ENCODE measurements at places on chromosomes 11 and 22.
A peak's percentile ranks its signal among the peaks of the same experiment; 100 is the strongest.

DNA sequence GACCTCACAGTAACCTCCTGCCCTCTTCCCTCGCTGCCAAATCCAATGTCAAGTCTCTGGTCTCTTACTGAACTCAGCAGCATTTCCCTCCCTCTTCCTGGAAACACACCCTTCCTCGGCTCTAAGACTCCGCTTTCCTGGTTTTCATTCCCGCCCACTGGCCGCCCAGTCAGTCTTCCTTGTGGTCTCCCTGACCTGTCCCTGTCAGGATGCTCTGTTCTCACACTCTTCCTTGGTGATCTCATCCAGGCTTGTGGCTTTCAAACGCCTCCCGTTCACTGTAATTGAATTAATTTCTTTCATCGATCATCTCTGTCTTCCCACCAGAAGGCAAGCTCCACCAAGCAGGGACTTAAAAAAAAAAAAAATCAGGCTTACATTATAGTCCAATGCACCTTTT lies 33.5 kb downstream of the MYO18B start:
- DNase-seq: no peak

GRCh38 chr22:19483481-19484244 lies 3.9 kb downstream of the CDC45 start:
- no peak for DNase-seq

DNA sequence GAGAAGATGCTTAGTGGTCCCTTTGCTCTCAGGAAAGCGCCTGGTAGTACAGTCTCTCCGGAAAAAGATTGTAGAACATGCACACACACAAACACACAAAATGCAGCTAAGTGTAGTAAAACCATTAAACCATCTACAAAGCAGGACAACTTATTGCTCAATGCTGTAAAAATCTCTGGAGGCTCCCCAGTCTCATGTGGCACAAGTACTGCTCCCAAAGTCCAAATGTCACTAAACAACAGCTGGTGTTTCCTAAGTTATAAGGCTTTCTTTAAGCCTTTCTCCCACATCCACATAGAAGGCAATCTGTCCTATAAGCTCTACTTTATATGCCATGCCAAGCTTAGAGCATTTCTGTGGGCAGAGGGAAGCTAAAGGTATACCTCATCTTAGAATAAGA lies 32.9 kb downstream of the CDON start:
- no peak for DNase-seq

- DNase-seq: no peak
Measured at GRCh38 chr11:119427279-119427678, 4.3 kb upstream of the THY1 start.

GRCh38 chr11:131481303-131481702 lies 110.9 kb downstream of the NTM start:
- no peak for DNase-seq

DNA sequence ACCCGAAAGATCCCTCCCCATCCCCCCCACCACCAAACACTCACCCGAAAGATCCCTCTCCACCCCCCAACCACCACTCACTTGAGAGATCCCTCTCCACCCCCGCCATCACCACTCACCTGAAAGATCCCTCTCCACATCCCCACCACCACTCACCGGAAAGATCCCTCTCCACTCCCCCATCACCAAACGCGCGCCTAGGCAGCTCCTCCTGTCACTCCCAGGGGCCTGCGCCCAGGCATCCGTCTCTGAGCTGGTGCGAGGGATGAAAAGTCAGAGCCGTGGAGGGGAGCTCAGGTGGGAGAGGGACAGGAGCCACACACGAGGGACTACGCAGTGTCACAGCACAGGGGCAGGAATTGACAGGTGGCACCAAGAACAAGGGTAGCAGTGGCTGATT lies 11.5 kb downstream of the KIAA0930 start:
- DNase-seq: no peak

- peak; percentile 46 for DNase-seq
Measured at GRCh38 chr11:125903711-125904659, at the start of gene DDX25. TSS of gene DDX25 (plus strand) at chr11:125904508. CDS start at chr11:125904518, 10 bp downstream.

GRCh38 chr11:113603277-113604059 lies 102.6 kb downstream of the TMPRSS5 start:
- DNase-seq: peak; percentile 80

GRCh38 chr22:46175631-46176030 lies 25.3 kb downstream of the PPARA start:
- no peak for DNase-seq

DNA sequence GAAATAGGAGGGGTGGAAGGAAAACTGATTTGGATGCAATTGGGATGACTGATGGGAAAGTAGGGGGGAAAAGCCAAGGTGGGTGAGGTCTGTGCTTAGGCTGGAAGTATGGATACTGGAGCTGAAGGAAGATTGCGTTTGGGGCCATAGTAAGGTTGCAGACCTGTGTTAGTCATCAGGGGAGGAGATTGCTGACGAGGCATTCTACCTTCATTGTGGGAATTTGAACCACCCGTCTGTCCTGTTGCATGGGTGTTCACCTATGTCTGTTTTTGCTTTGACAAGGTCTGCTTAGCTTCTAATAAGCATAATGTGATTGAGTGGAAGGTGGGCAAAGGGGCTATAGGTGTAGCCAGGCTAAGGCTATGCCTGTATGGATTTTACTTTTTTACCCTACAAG lies 323.8 kb downstream of the BLID start:
- no peak for DNase-seq

DNA sequence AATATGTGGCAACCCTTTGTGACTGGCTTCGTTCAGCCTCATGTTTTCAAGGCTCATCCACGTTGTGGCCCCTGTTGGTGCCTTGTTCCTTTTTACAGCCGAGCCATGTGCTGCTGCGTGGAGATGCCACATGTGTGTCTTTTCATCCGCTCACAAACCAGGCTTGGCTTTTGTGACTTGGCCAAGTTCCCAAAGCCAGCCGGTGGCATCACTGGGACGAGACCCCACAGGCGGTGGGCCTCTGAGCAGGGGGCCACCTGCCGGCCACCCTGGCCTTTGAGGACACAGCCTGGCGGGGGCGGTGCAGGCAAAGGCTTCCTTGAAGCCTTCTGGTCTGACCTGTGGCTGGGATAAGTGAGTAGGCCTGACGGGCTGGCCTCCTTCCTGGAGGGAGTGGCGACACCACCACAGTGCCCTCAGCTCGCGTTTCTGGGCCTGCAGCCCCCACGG lies 10.5 kb downstream of the GRK2 start:
- no peak for DNase-seq

DNA sequence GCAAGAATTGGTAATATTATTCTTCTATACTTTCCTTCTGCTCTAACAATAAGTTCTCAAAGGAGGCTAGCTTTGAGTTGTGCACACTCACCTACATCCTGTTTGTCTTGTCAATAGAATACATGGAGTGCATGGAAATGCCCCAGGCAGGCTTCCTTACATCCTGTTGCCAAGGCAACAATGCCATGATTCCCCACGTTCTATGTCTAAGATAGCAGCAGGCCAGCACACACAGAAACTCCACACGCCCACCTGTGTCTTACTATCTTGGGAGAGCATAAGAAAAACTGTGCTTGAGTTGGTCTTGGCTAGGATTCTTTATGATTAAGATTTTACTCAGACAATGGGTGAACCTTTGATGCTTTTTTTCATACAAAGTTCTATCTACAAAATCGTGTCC lies 379.2 kb downstream of the AASDHPPT start:
- DNase-seq: no peak

DNA sequence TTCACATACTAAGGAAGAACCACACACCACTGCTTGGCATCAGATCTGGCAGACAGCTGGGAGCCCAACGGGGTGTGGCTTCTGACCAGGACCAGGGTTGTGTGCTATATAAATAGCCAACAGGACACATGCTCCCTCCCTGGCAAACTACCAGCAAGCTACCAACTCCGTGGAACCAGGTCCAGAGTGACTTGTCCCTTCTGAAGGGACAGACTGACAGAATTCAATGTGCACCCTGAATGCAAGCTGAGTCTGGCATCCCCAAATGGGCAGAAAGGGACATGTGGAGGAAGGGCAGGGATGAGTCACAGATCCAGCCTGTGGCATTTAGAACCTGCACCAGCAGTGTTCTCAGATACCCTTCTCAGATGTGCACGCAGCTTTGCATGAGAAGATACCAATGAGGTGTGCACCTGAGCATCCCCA lies 92.9 kb downstream of the MICAL3 start:
- DNase-seq: no peak

DNA sequence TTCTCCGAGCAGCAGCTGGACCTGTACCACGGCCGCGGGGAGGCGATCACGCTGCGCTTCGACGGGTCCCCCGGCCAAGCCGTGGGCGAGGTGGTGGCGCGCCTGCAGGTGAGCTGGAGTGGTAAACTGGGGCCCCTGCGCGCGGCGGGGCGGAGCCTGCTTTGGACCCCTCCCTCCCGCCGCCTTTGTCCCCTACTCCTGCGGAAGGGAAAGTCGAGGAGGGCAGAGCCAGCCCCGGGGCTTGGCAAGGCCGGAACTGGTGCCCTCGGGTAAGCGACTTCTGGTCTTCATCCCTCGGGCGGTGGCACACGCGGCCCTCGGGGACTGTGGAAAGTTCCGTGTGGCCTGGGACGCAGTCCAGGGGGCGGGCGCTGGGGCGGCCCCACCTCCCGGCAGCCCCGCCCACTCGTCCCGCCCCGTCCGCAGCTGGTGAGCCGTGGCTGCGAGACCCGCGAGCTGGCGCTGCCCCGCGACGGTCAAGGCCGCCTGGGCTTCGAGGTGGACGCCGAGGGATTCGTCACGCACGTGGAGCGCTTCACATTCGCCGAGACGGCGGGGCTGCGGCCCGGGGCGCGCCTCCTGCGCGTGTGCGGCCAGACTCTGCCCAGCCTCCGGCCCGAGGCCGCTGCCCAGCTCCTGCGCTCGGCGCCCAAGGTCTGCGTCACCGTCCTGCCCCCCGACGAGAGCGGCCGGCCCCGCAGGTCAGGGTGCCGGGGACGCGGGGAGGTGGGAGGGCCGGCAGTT lies 9.2 kb downstream of the SIPA1 start:
- DNase-seq: peak; percentile 40

DNA sequence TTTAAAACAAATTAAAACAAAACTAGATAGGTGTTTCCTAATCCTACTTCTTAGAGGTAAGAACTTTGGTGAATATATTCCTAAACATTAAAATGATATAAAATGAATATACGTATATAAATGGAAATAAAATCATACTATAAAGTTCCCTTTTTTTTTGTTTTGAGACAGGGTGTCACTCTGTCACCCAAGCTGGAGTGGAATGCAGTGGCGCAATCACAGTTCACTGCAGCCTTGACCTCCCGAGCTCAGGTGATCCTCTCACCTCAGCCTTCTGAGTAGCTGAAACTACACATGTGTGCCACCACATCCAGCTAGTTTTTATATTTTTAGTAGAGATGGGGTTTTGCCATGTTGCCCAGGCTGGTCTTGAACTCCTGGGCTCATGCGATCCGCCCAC lies 44.9 kb downstream of the NPAT start:
- DNase-seq: no peak

DNA sequence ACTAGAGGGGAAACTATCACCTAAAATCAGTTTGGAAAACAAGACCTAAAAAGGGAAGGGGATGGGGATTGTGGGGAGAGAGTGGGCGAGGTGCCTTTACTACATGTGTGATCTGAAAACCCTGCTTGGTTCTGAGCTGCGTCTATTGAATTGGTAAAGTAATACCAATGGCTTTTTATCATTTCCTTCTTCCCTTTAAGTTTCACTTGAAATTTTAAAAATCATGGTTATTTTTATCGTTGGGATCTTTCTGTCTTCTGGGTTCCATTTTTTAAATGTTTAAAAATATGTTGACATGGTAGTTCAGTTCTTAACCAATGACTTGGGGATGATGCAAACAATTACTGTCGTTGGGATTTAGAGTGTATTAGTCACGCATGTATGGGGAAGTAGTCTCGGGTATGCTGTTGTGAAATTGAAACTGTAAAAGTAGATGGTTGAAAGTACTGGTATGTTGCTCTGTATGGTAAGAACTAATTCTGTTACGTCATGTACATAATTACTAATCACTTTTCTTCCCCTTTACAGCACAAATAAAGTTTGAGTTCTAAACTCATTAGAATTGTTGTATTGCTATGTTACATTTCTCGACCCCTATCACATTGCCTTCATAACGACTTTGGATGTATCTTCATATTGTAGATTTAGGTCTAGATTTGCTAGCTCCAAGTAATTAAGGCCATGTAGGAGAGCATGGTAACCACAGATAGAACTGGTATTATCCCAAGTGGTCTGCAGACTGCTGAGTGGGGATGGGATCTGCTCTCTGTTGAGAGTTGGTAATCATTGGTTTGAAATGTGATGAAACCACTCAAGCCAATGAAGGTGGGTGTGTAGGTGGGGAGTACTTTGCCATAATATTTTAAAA lies 3.6 kb downstream of the NEAT1 start:
- DNase-seq: no peak

- no peak for DNase-seq
Measured at GRCh38 chr11:69293819-69294505, at the start of gene MYEOV. TSS of gene MYEOV (plus strand) at chr11:69294155. CDS start at chr11:69295355, 1,200 bp downstream.

DNA sequence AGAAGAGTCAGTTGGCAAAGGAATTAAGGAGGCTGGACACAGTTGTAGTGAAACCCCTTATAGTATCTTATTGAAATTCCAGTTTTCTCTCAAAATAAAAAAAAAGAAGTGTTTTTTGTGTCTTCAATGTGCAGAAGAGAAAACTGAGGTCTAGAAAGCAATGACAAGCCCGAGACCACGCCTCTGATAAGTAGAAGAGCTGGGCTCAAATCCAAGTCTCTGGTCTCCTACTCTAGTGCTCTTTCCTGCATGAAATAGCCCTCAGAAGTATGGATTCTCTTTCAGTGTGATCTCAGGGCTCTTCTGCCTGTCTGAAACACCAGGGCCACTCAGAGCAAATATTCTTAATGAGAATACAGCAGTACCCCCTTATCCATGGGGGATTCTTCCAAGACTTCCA lies 200.9 kb downstream of the KIF18A start:
- DNase-seq: no peak

- no peak for DNase-seq
Measured at GRCh38 chr11:94574193-94574961, 7.2 kb downstream of the PIWIL4 start.

DNA sequence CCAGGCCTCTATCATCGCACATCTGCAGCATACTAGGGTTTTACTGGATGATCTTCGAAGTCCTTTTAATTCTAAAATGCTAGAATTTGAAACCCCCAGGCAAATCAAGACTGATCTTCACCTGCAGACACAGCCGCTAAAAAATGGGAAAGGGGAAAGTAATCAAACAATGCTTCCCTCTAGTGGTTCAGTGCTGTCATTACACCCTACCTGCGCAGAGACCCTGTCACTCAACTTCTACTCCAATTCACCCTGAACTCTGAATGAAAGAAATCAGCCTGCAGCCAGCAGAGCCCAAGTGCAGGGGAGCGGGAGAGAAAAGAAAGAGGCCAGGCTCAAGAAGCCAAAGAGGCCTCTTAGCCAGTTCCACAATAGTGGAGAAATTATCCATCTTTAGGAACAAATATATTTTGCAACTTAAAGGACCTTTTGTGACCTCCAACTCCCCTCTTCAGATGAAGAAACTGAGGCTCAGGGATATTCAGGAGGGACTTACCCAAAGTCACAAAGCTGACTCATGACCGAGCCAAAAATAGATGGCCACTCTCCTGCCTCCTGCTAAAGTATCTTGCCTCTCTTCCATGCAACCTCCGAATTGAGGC lies 33.0 kb downstream of the SERGEF start:
- peak; percentile 41 for DNase-seq

GRCh38 chr11:19370100-19370861 lies 129.5 kb upstream of the E2F8 start:
- DNase-seq: no peak

GRCh38 chr11:86335131-86335767 lies 33.2 kb downstream of the HIKESHI start:
- DNase-seq: no peak
